ENCODE measurements at places on chromosomes 13 and 19. TPM values are rescaled to one million over a fixed set of nuclear protein-coding genes. Genes with fewer than 3 reads are reported as not detected.

- H3K36me3 ChIP-seq, result no peaks in the 10 kb centered on the region
- no peak for DNase-seq
- H3K27me3 ChIP-seq, result peaks cover 7% of the 10 kb centered on the region
These were observed 40.0 kb upstream of the TDRD3 start for GRCh38 chr13:60356970-60357369.

- H3K36me3 ChIP-seq, result peaks cover 38% of the 10 kb centered on the region
- H3K27me3 ChIP-seq, result no peaks in the 10 kb centered on the region
- H3K4me1 ChIP-seq, result peaks cover 93% of the 10 kb centered on the region
- DNase-seq, result peak; percentile 33
- H3K4me3 ChIP-seq, result no peak overlapping the region
These were observed 36.1 kb downstream of the ACTN4 start for GRCh38 chr19:38683393-38684077.

GRCh38 chr19:19595171-19595701, 23.3 kb downstream of the PBX4 start:
- H3K36me3 ChIP-seq, result peaks cover 60% of the 10 kb centered on the region
- DNase-seq, result no peak
- H3K4me1 ChIP-seq, result peaks cover 80% of the 10 kb centered on the region
- peak overlapping the region; percentile 80 for H3K27ac ChIP-seq
- no peak overlapping the region for H3K4me3 ChIP-seq
- no peaks in the 10 kb centered on the region for H3K27me3 ChIP-seq

The UGGT2 gene
- not detected for total RNA-seq

The CEACAM20 gene
- total RNA-seq, result not detected

DNA sequence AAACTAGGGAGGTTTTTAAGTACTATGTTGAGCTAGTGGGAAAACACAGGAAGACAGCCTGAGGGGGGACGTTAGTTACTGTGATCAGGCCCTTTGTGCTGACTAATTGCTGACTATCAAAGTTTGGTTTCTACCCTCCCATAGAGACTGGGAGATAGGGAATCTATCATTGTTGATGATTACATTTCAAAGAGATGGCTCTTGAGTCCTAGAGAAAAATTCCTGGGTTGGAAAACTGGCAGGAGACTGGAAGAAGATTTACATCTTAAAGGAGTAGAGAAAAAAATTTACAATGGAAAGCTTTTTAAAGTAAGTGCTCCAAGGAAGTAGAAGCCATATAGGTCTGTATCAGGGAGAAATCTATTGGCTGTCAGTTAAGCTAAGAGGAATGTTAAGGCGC, 522.0 kb upstream of the KLHL1 start:
- H3K4me3 ChIP-seq, result no peak overlapping the region
- H3K27ac ChIP-seq, result no peak overlapping the region
- H3K36me3 ChIP-seq, result no peaks in the 10 kb centered on the region
- DNase-seq, result no peak

The SBK3 gene
- not detected for total RNA-seq

GRCh38 chr13:49563516-49563915, 21.8 kb downstream of the RCBTB1 start:
- peaks cover 5% of the 10 kb centered on the region for H3K4me1 ChIP-seq
- peaks cover 51% of the 10 kb centered on the region for H3K36me3 ChIP-seq
- DNase-seq, result no peak
- no peaks in the 10 kb centered on the region for H3K27me3 ChIP-seq
- no peak overlapping the region for H3K4me3 ChIP-seq

The METTL21C gene
- not detected for total RNA-seq

- peaks cover 13% of the 10 kb centered on the region for H3K36me3 ChIP-seq
- no peak for DNase-seq
- H3K4me3 ChIP-seq, result no peak overlapping the region
- H3K27ac ChIP-seq, result peak overlapping the region; percentile 33
These were observed 10.9 kb downstream of the FAM187B start for GRCh38 chr19:35217649-35217990.

The HCST gene
- 117 TPM for total RNA-seq

DNA sequence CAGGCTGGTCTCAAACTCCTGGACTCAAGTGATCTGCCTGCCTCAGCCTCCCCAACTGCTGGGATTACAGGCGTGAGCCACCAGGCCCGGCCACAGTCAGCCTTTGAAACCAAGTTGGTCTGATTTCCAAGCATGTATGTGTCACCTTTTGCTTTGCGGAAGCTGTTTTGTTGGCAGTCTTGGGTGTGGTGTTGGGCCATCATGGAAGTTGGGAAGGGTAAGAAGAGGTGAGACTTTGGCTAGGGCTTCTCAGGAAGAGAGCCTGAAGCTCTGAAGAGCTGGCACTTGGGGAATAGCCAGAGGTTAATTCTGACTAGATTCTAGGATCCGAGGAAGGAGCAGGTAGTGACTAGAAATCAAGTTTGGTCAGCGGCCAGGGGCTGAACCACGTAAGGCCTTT, 2.8 kb downstream of the RSPH6A start:
- no peak overlapping the region for H3K4me3 ChIP-seq
- H3K36me3 ChIP-seq, result no peaks in the 10 kb centered on the region
- H3K27me3 ChIP-seq, result no peaks in the 10 kb centered on the region
- DNase-seq, result no peak

The LRP3 gene
- 0.08 TPM for total RNA-seq

The SHISA2 gene
- 0.32 TPM for total RNA-seq

The PDCD2L gene
- total RNA-seq, result 9.4 TPM

DNA sequence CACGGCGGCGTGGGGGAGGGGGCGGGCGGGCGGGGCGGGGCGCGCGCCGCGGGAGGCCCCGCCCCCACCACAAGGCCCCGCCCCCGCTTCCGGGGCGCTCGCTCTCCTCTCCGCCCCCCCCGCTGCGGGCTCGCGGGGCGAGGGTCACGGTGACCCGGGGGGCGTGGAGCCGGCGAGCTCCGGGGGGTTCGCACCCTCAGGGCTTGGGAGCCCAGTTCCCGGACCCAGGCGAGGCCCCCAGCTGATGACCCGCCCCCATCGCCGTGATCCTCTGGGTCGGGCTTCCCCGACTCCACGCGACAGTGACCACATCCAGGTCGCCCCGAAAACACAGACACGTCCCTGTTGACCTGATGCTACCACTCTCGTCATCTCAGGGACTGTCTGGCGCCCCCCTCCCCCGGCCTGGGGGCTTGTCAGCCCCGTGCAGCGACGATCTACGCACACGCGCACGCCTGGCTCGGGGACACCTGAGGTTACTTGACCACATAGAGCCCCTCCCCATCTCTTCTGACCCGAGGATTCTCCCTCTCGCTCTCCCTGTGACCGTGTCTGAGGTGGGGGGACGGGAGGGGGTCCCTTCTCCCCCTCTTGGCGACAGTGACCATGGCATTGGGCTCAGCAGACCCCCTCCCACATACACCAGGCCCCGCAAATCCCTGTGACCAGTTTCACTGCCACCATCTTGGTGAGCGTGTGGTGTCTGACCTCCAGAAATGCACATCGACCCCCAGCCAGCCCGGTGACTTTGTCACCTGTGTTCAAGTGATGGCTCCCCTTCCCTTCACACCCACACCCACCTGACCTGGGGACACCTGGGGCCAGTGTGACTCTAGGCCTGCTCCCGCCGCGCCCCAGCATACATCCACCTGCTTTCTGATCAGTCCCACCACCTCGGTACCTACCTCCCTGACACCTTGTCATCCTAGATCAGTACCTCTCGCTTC, 670 bp downstream of the MAP2K7 start:
- peak overlapping the region; percentile 94 for H3K27ac ChIP-seq
- H3K4me1 ChIP-seq, result peaks cover 29% of the 10 kb centered on the region
- H3K36me3 ChIP-seq, result peaks cover 10% of the 10 kb centered on the region
- DNase-seq, result peak; percentile 69
- H3K4me3 ChIP-seq, result peak overlapping the region; percentile 81

The CASP14 gene
- total RNA-seq, result not detected

- H3K36me3 ChIP-seq, result no peaks in the 10 kb centered on the region
- no peak for DNase-seq
- no peak overlapping the region for H3K27ac ChIP-seq
- no peak overlapping the region for H3K4me3 ChIP-seq
These were observed 41.7 kb upstream of the UBL3 start for GRCh38 chr13:29892151-29892550.

DNA sequence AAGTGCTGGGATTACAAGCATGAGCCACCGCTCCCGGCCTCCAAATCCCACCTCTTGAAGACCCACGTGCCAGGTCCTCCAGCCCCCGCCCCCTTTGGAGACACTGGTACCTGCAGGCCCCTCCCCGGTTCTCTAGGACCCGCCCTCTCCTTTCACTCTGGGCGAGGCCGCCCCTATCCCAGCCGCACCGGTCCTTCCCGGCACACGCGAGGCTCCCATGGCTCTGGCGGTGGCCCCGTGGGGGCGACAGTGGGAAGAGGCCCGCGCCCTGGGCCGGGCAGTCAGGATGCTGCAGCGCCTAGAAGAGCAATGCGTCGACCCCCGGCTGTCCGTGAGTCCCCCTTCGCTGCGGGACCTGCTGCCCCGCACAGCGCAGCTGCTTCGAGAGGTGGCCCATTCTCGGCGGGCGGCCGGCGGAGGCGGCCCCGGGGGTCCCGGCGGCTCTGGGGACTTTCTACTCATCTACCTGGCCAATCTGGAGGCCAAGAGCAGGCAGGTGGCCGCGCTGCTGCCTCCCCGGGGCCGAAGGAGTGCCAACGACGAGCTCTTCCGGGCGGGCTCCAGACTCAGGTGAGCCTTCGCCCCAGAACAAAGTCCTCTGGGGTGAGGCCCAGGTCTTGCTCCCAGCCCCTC, at the start of gene CBLC:
Gene CBLC, plus strand, starts transcription at position 176 of the 633 bp plus-strand sequence. Its CDS starts 42 bp downstream, at position 218.
- H3K27ac ChIP-seq, result no peak within 1 kb of the TSS
- DNase-seq, result no peak
- H3K4me3 ChIP-seq, result no peak within 1 kb of the TSS
- H3K4me1 ChIP-seq, result no peaks in the 10 kb centered on the region

DNA sequence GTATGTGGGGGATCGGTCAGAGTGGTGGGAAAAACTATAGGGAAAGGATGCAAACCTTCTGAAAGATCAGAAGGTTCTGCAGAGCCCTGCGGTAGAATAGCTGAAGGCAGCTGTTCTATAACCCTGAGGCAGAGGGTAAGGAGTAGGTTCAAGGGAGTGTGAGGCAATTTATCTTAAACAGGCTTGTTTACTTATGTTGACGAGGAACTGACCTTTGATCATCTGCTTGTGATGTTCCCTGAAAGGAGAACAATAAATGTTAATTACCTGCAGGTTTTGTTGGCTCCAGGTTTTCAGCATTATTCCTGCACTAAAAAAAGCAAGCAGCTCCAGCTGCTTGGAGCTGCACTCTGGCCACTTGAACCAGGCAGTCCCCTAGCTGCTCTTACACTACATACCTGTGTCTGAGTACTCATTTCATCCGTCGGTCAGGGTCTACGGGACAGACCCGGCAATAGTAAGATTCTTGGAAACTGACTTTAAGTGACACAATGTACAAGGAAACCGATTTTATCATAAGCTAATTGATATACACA, 202.1 kb downstream of the TBC1D4 start:
- peaks cover 9% of the 10 kb centered on the region for H3K36me3 ChIP-seq
- no peak overlapping the region for H3K4me3 ChIP-seq
- no peaks in the 10 kb centered on the region for H3K27me3 ChIP-seq
- no peak overlapping the region for H3K27ac ChIP-seq
- no peak for DNase-seq

- no peaks in the 10 kb centered on the region for H3K36me3 ChIP-seq
- H3K27ac ChIP-seq, result no peak overlapping the region
- no peaks in the 10 kb centered on the region for H3K4me1 ChIP-seq
- DNase-seq, result no peak
- H3K4me3 ChIP-seq, result no peak overlapping the region
- no peaks in the 10 kb centered on the region for H3K27me3 ChIP-seq
These were observed 31.3 kb downstream of the CATSPERD start for GRCh38 chr19:5751709-5752108.

The GAPDHS gene
- total RNA-seq, result not detected

- peak overlapping the region; percentile 65 for H3K27ac ChIP-seq
- peaks cover 20% of the 10 kb centered on the region for H3K36me3 ChIP-seq
- H3K4me3 ChIP-seq, result no peak overlapping the region
- DNase-seq, result no peak
These were observed 929 bp upstream of the TNFSF13B start for GRCh38 chr13:108268466-108269112.

The ITM2B gene
- total RNA-seq, result 317 TPM
